ENCODE measurements at places on chromosomes 11 and 22.

- DNase-seq = no peak
Measured at GRCh38 chr22:39433476-39434242, 23.2 kb upstream of the MGAT3 start.

DNA sequence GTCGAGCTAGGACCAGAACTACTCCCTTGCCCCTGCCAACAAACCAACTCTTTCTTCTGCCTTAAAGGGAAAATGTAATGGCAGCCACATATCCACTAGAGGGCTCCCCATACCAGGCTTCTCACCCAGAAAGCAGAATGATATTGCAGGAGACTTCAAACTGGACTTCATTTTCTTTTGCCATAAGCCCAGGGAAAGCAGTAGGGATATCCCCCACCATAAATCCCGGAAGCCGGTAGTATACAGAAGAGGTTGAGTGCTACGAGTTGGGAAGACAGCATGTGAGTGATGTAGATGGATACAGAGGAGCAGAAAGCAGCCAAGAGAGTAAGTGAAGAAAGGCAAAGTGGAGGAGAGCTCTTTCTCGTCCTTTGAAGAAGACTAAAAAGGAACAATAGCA is 12.1 kb downstream of the PLAAT5 start:
- peak; percentile 23 for DNase-seq

GRCh38 chr11:9276571-9276970 is 11.4 kb upstream of the DENND5A start:
- DNase-seq = no peak

DNA sequence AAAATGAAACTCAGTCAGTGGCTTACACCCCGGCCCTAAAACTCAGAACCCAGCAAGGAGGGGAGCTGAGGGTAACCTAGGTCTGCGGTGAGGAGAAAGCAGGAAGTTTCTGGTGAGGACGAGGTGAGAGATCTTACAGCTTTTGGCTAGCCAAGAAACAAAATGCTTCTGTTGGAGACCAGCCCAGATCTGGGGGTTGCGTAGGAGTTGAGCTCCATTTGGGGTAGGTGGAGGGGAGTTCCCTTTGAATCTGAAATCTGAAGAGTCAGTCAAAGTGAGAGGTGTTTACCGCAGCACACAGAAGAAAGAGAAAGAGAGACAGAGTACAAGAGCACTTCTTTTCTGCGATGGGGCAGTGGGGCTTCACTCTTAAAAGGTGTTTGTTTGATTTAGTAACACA is 29.6 kb downstream of the EHF start:
- peak; percentile 91 for DNase-seq

- DNase-seq = no peak
Measured at GRCh38 chr11:23973244-23973643, 523.6 kb upstream of the LUZP2 start.

DNA sequence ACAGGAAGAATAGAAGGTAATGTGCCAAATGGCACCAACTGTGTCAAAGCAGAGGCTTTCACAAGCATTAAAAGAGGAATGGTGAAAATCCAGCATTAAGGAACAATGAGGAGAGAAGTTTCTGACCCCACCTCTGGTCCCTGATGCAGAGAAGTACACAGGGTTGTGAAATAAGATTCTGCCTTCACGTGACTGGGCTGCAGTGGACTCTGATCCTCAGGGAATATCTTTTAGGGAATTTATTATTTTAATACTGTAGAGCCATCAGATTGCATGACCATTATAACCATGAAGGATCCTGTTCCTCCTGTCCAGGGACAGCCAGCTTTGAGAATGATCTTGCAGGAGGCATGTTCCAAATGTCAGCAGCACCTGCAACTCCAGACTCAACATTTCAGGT is 74.4 kb upstream of the FAR1 start:
- DNase-seq = no peak

- no peak for DNase-seq
Measured at GRCh38 chr11:103433386-103434072, 324.3 kb downstream of the DYNC2H1 start.

GRCh38 chr11:37107415-37107814 is 509.4 kb upstream of the RAG2 start:
- DNase-seq = no peak
